Calu3 (cell line): ENCODE measurements at places on chromosomes 12 and 14. TPM values are rescaled to one million over a fixed set of nuclear protein-coding genes. Genes with fewer than 3 reads are reported as not detected.
A peak's percentile ranks its signal among the peaks of the same experiment; 100 is the strongest.

GRCh38 chr14:91361233-91361811 is 56.3 kb downstream of the CCDC88C start:
- H3K4me3 ChIP-seq: no peak overlapping the region
- no peak overlapping the region for H3K27ac ChIP-seq
- no peak for DNase-seq
- no peaks in the 10 kb centered on the region for H3K4me1 ChIP-seq

- peaks cover 54% of the 10 kb centered on the region for H3K27me3 ChIP-seq
- no peak overlapping the region for H3K4me3 ChIP-seq
- H3K4me1 ChIP-seq: no peaks in the 10 kb centered on the region
- DNase-seq: peak; percentile 46
- no peak overlapping the region for H3K27ac ChIP-seq
- no peaks in the 10 kb centered on the region for H3K36me3 ChIP-seq
Measured at GRCh38 chr14:76870166-76870565, 44.0 kb downstream of the LRRC74A start.

GRCh38 chr12:120132863-120133385 is 16.4 kb upstream of the RAB35 start:
- H3K4me1 ChIP-seq: no peaks in the 10 kb centered on the region
- no peak overlapping the region for H3K27ac ChIP-seq
- H3K36me3 ChIP-seq: peaks cover 82% of the 10 kb centered on the region
- no peak for DNase-seq

- H3K27ac ChIP-seq: no peak overlapping the region
- H3K4me1 ChIP-seq: peaks cover 7% of the 10 kb centered on the region
- peaks cover 10% of the 10 kb centered on the region for H3K36me3 ChIP-seq
Measured at GRCh38 chr14:70788898-70789297, 20.4 kb downstream of the MAP3K9 start.

GRCh38 chr12:32739279-32739678 is 16.4 kb downstream of the YARS2 start:
- no peak overlapping the region for H3K4me3 ChIP-seq
- no peak overlapping the region for H3K27ac ChIP-seq
- no peak for DNase-seq
- H3K27me3 ChIP-seq: no peaks in the 10 kb centered on the region

GRCh38 chr12:64781280-64782190 is 22.3 kb upstream of the GNS start:
- H3K27ac ChIP-seq: peak overlapping the region; percentile 69
- H3K4me1 ChIP-seq: peaks cover 25% of the 10 kb centered on the region
- DNase-seq: peak; percentile 36
- no peaks in the 10 kb centered on the region for H3K27me3 ChIP-seq

DNA sequence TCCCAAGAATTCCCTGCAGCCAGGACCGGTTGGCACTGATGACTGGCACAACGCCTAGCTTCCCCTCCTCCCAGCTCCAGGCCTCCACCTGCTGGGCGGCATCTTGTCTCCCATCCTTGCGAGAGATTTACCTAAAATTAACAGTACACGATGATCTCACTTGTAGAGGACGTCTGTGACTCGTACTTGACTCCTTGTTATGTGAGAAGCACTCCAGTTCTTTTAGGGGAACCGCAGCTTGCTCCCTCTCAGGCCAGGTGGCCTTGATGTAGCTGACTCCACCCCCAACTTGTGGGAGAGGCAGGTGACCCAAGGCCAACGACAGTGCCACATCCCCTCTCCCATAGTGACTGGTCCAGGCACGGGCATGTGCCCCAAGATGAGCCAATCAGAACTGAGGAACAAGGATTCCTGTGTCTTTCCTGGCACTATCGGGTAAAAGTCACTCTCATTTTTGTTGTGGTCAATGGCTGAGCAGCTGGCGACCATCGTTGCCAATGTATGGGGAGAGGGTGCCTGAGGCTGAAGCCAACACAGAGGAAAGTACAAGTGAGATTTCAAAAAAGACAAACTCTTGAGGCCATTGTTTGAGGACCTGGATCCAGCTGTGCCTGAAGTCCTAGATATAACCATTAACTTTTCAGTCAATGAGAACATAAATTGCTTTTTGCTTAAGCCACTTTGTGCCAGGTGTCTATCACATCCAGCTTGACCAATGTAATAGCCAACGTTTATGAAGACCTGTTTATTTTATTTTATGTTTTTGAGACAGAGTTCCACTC is 208.7 kb downstream of the RBM19 start:
- H3K4me1 ChIP-seq: peaks cover 9% of the 10 kb centered on the region
- H3K27ac ChIP-seq: no peak overlapping the region
- no peaks in the 10 kb centered on the region for H3K36me3 ChIP-seq
- DNase-seq: peak; percentile 20
- peaks cover 100% of the 10 kb centered on the region for H3K27me3 ChIP-seq

DNA sequence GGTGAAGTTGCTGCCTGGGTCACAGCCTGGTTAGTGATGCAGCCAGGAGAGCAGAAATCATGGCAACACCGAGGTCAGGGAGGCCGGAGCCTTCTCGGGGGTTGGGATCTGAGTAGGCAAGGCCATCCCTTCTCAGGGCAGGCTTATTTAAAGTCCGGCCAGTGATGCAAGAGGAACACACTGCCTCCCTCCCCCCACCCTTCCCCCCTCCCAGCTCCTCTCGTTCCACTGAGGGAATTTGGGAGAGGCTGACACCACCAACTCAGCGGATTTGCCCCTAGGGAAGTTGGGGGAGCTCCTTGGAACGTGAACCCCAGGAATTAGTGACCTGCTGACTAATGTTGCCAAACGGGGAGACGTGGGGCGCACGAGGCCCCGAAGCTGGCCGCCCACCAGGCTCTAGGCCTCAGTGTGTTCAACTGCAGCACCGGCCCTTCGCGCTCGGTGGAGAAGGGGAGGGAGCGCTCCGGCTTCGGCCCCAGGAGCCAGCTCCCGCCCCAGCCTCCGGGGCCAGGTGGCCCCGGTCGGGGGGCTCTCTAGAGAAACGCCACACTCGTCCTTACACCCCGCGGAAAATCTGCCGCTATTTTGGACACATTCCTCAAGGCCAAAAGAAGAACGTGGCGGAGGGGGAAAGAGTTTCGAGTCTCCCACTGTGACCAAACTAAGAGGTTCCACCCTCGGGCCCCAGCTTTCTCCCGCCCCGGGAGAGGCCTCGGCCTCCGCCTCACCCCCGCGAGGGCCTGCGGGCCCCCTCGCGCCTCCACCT is 1.6 kb downstream of the CTDSP2 start:
- H3K4me3 ChIP-seq: peak overlapping the region; percentile 81
- peaks cover 48% of the 10 kb centered on the region for H3K4me1 ChIP-seq
- H3K27ac ChIP-seq: peak overlapping the region; percentile 60
- DNase-seq: peak; percentile 50

- DNase-seq: no peak
- no peak overlapping the region for H3K4me3 ChIP-seq
- H3K27me3 ChIP-seq: no peaks in the 10 kb centered on the region
- H3K4me1 ChIP-seq: peaks cover 73% of the 10 kb centered on the region
- H3K36me3 ChIP-seq: no peaks in the 10 kb centered on the region
Measured at GRCh38 chr12:75704208-75704607, 192.8 kb upstream of the KRR1 start.

DNA sequence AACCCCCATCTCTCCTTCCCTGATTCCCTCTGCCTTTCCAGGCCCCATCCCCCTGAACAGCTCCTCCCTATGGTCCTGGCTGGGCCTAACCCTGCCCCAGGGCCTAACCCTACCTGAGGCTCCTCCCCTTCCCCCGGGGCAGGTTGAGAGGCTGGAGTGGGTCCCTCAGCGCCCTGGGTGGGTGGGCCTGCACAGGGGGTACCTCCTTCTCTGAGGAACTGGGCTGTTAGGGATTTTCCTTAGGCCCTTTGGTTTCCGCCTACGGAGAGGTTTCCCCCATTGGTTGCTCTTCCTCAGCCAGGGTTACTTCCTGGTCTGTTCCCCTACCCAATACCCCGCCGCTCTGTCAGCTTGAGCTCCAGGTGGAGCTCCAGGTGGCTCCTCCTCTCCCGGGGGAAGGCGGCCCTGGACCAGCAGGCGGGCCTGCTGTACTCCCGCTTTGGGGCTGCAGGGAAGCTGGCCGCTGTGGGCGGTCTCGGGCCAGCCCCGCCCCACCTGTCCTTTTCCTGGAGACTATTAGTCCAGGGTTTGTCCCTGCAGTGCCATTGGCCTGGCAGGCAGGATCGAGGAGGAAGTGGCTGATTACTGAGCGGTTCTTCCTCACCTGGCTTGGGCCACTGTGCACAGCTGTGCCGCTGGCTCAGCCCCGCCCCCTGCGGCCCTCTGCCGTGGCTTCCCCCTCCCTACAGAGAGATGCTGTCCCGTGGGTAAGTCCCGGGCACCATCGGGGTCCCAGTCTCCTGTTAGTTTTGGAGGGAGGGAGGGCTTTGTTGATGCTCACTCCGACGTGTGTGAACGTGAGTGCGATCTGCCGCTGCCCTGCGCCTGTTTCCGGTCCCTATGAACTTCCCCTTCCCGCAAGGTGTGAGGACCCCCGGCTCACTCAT is 2.5 kb downstream of the C12orf57 start:
- peak overlapping the region; percentile 100 for H3K27ac ChIP-seq
- peak; percentile 98 for DNase-seq
- peaks cover 71% of the 10 kb centered on the region for H3K36me3 ChIP-seq
- peaks cover 49% of the 10 kb centered on the region for H3K4me1 ChIP-seq
- peaks cover 13% of the 10 kb centered on the region for H3K27me3 ChIP-seq
- H3K4me3 ChIP-seq: peak overlapping the region; percentile 87

DNA sequence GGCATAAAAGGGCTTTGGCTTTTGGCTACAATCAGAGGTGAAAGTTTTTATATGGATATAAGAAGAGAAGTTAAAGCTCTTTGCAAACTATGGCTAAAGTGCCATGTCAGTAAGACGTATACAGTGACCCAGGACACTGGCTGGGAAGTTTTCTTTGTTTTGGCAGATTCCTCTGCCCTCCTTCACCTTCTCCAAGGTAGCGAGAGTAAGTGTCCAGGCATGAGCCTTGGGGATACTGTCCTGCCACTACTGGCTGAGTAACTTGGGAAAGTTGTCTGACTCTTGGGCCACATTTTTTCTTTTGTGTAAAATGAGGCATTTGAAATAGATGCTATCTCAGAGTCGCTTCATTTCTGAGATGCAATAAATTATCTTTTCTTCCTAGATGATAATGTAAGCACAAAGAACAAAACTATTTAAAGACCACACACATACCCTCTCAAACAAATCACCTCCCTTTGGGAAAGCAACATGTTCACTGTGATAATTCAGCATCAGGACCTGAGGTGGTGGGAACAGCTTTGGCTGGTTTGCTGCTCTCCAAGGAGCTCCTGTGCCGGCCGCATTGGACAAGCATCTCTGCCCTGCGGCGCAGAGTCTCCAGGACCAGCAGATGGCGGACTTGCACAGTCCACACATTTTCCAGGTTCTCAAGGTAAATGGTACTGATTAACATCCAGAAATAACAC is 106.3 kb downstream of the PTCSC3 start:
- peaks cover 20% of the 10 kb centered on the region for H3K4me1 ChIP-seq
- peak overlapping the region; percentile 91 for H3K27ac ChIP-seq
- H3K27me3 ChIP-seq: no peaks in the 10 kb centered on the region
- peak overlapping the region; percentile 54 for H3K4me3 ChIP-seq

DNA sequence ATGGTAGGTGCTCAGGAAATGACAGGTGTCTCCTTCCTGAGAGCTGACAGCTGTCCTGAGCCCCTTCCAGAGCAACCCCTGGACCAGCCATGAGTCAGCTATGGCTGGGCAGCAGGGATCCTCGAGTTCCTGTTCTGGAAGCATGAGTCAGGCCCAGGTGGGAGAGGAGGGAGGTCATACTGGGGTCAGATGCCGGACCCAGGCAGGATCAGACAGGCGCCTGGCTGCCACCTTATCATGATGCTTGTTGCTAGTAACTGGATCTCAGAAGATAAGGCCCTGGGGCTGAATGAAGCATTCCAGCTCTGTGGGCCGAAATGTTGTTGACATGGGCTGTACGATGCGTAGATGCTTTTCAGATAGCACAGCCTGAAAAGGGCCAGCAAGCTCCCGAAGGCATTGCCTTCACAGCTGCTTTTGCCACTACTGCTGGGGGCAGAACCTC is 17.4 kb upstream of the KRT7 start:
- H3K4me1 ChIP-seq: peaks cover 60% of the 10 kb centered on the region
- no peaks in the 10 kb centered on the region for H3K27me3 ChIP-seq
- DNase-seq: peak; percentile 83

DNA sequence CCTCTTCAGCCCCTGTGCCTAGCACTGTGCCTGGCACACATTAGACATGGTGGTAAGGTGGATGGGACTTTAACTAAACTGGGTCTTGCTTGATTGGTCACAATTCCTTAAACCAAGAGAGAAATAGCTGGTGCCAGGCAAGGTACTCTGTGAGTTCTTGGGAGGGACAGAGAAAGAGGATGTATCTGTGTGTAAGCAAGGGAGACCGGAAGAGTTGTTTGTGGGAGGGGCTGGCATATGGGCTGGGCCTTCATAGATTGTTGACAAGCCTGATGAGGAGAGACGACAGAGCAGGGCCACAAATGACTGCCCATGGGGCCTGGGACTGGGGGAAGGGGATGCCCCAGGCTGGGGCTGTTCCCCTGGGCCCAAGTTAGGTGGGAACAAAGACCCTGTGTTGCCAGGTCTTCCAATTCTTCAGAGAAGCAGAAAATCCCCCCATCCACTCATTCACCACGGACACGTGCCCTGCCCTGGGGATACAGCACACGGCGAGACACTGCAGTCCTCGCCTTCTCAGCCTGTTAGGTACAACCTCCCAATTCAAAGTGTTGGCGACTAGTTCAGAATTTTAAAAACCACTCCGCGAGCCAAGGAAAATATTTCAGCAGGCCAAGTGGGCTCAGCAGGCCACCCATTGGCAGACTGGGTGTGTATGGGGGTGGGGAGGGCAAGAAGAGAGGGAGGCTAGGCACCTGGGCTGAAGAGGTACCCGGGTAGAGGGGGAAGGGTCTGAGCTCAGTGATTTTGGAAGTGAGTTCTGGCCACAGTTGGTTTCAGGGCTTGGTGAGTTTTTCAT is 11.4 kb upstream of the CYP46A1 start:
- H3K4me1 ChIP-seq: no peaks in the 10 kb centered on the region
- no peak overlapping the region for H3K27ac ChIP-seq
- H3K27me3 ChIP-seq: peaks cover 45% of the 10 kb centered on the region
- no peak for DNase-seq

DNA sequence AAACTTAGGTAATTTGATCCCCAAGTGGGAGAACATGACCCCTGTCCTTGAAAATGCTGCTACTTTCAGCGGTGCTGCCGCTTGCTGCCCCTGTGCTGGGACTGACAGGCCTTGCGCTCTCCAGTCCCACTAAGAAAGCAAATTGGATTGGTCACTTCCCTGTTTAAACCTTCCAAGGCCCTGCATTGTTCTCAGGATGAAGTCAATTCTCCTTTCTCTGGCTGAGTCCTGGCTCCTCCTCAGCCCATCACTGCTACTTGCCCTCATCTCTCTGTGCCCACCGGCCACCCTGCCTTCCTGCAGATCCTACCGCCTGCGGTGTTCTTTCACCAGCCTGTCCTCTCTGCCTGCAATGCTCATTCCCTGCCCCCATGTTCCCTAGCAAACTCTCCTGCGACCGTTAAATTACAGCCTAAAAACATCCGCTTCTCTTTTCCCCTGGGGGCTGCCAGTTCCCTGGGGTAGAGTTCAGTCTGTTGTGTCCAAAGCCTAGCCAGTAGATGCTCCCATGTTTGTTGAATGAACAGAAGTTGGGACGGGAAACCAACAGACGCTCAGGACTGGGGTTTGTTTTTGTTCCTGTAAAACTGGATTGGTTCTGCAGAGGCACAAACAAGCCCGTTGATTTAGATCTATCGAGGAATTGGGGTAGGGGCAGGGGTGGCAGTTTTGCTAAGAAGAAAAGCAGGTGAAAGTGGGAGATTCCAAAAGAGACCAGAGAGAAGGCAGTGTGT is 127.3 kb upstream of the HIF1A start:
- H3K4me3 ChIP-seq: peak overlapping the region; percentile 48
- no peak for DNase-seq
- peak overlapping the region; percentile 46 for H3K27ac ChIP-seq
- H3K4me1 ChIP-seq: peaks cover 77% of the 10 kb centered on the region
- H3K27me3 ChIP-seq: no peaks in the 10 kb centered on the region

The COPZ1 gene
- total RNA-seq: 173 and 190 TPM in 2 replicates

The GRIP1 gene
- total RNA-seq: 25.1 and 47.4 TPM in 2 replicates

The TEX22 gene
- 1.6 and 2.8 TPM in 2 replicates for total RNA-seq

The ENO2 gene
- total RNA-seq: 14.5 and 16.1 TPM in 2 replicates

The KRT73 gene
- total RNA-seq: not detected in 2 replicates

The GARIN6 gene
- total RNA-seq: not detected in 2 replicates

The TRIAP1 gene
- 29.4 and 34.4 TPM in 2 replicates for total RNA-seq
